Common myeloid progenitor, CD34-positive (primary cell): ENCODE measurements at places on chromosomes 7 and 10.

GRCh38 chr7:149741629-149742028 is 31.8 kb downstream of the ZNF467 start:
- peak; percentile 52 for DNase-seq

- no peak for DNase-seq
These were observed 13.1 kb downstream of the AVPI1 start for GRCh38 chr10:97673736-97674525.

DNA sequence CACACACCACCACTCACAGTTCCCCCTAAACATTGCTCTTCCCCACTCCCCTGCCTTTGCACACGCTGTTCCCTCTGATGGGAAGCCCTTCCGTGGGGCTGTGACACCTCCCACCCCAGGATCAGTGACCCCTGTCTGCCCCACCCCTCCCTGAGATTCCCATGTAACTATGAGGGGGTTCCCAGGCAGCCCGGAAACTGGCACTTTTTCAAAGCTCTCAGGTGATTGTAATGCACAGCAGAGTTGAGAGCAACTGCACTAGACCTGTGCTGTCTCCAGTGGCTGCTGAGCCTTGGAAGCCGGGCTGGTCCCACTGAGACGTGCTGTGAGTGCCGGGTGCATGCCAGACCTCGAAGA is 29.8 kb downstream of the GPRIN2 start:
- no peak for DNase-seq

- DNase-seq = peak; percentile 16
These were observed 15.3 kb upstream of the TSGA13 start for GRCh38 chr7:130701650-130702049.

GRCh38 chr7:118590107-118590506 is 365.6 kb downstream of the ANKRD7 start:
- DNase-seq = peak; percentile 52

- no peak for DNase-seq
These were observed 3.0 kb downstream of the BUB3 start for GRCh38 chr10:123157210-123157609.
